ENCODE measurements at places on chromosomes 4 and X.

- peaks cover 3% of the 10 kb centered on the region for H3K4me1 ChIP-seq
Observed at GRCh38 chr4:151807220-151807619, 46.4 kb upstream of the GATB start.

DNA sequence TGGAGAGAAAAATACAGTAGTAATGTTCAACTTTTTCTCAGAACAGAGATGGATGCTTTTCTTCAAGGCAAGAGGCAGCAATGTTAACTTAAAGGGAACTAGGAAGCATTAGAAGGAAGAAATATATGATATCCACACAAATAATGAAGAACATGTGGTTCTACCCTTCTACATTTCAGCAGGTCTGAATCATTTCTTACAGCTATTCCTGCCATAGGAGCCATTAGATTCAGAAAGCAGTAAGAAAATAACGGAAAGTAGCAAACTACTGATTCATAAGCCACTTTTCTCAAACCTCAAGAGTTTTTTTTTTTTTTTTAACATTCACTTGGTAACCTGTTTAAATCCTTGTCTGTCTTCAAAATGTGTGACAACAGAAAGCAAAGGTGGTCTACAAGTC, 1251.6 kb upstream of the AGA start:
- no peak overlapping the region for H3K27ac ChIP-seq
- H3K4me3 ChIP-seq = no peak overlapping the region
- H3K36me3 ChIP-seq = no peaks in the 10 kb centered on the region
- no peak for DNase-seq
- no peaks in the 10 kb centered on the region for H3K27me3 ChIP-seq

DNA sequence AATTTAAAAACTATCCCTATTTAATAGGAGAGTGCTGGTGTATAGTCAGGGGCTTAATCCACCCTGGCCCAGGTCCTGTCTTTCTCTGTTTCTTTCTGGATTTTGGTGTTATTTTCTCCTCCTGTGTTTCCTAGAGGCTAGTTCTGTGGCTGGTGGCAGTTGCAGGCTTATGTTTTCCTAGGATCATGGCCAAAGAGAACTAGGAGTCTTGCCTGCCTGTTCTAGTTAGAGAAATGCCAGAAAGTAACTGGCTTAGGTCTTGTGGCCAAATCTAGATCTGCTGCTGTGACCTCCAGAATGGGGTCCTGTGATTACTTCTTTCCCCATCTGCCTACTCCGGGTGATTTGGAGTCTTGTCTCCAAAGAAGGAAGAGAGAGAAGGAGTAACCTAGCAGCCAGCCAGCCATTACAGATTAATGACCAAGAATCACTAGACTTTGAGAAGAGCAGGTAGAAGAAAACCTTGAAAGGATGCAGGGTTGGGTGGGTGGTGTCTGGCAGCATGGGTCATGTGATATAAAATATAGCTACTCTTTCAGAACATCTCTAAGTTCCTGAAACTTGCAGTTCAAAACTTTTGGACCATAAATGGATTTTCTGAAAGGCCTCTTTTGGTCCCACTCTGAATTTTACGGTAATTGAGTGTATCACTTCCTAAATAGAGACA, 117.9 kb downstream of the STIM2 start:
- no peak for DNase-seq
- H3K36me3 ChIP-seq = no peaks in the 10 kb centered on the region
- H3K4me3 ChIP-seq = no peak overlapping the region
- no peaks in the 10 kb centered on the region for H3K4me1 ChIP-seq

GRCh38 chrX:13295841-13296240, 24.0 kb downstream of the ATXN3L start:
- no peak overlapping the region for H3K27ac ChIP-seq
- no peak for DNase-seq
- no peaks in the 10 kb centered on the region for H3K36me3 ChIP-seq
- H3K27me3 ChIP-seq = no peaks in the 10 kb centered on the region

DNA sequence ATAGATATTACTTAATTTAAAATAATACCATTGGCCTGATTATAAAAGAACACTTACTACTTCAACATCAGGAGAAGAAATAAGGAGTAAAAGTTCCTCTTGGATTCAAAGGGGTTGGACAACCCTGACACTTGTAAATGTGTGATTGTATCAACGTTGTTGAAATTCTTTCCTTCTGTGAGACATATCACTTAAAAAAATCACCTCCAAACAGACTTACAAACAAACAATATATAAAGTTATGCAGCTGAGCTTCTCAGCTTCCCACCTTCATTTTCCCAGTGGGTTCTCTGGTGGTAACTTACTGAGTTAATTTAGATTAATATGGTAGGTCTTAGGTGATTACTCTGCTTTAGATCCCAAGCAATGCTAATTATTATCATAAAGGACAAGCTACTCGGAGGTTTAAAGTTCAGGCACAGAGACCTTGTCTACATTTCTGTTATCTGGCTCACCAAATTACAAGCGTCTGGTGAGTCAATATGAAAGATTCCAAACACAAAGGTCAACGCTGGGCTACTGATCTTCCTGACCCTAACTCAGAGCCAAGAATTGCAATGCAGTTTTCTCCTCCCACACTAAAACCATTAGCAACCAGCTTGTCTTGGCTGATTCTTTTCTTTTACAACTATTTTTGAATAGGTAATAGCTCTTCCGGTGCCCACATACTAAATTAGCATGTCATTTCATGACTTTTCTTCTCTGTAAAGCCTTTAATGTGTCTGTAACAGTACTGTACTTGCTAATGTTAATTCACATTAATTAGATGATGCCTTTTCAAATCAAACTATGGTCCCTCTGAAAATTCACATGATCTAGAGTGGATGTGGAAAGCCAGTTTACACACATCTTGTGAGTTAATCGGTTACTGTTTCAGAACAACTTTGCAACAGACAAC, 157.6 kb downstream of the RASL11B start:
- DNase-seq = no peak
- peak overlapping the region; percentile 24 for H3K27ac ChIP-seq
- no peaks in the 10 kb centered on the region for H3K36me3 ChIP-seq
- no peak overlapping the region for H3K4me3 ChIP-seq
- H3K27me3 ChIP-seq = no peaks in the 10 kb centered on the region

DNA sequence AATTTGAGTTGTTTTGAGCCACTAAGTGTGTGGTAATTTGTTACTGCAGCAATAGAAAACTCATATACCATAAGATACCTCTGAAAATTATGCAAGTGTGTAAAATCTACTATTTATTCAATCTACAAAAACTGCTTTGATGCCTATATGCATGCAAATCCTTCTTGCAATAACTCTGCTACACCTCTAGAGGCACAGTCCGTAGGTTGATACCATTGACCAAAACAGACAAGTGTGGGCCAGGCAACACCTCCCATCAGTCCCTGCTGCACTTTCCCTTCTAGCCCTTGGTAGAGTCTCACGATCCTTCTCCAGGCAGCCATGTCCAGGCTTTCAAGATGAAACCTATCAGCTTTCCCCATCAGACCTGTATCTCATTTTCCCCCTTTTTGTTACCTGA, 48.8 kb upstream of the FAM9A start:
- H3K36me3 ChIP-seq = no peaks in the 10 kb centered on the region
- no peak overlapping the region for H3K27ac ChIP-seq
- no peak for DNase-seq
- no peaks in the 10 kb centered on the region for H3K4me1 ChIP-seq
- no peaks in the 10 kb centered on the region for H3K27me3 ChIP-seq

GRCh38 chr4:15317246-15317645, 110.6 kb upstream of the C1QTNF7 start:
- no peak overlapping the region for H3K27ac ChIP-seq
- H3K4me1 ChIP-seq = peaks cover 41% of the 10 kb centered on the region
- no peaks in the 10 kb centered on the region for H3K27me3 ChIP-seq

DNA sequence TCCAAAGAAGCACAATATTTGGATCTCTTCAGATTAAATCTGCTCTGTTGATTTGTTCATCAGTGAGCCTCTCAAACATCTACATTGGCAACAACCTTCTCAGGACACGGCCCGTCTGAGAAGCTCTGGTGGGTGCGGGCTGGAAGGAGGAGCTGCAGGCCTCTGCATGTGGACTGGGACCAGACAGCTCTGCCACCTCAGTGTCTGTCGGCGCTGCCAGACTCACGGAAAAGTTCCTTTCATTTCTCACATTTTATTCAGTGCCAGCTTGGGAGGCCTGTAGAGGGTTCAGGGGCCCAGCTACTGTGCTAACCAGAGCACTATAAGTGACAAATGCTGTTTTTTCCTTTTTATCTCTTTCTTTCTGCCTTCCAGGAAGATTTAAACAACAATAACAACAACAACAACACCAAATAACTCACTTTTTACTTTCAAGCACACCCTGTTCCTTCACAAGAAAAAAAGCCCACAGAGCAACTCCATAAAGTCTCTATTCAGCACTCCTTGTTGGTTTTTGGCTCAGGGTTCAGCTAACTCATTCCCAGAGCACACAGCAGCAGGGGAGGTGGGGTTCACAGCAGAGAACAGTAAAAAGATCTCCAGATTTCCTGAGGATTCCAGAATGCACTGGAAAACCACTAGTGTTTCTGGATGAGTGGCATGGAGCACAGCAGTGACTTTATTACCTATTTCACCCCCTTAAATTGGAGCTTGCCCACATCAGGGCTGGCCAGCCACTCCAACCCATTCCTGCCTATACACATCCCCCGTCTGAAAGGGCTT, 23.2 kb upstream of the HOPX start:
- H3K27ac ChIP-seq = no peak overlapping the region
- DNase-seq = no peak
- H3K4me3 ChIP-seq = no peak overlapping the region
- no peaks in the 10 kb centered on the region for H3K4me1 ChIP-seq
